ENCODE measurements at places on chromosomes 5 and 9.

GRCh38 chr9:19830796-19831195, 42.0 kb upstream of the SLC24A2 start:
- DNase-seq = no peak

DNA sequence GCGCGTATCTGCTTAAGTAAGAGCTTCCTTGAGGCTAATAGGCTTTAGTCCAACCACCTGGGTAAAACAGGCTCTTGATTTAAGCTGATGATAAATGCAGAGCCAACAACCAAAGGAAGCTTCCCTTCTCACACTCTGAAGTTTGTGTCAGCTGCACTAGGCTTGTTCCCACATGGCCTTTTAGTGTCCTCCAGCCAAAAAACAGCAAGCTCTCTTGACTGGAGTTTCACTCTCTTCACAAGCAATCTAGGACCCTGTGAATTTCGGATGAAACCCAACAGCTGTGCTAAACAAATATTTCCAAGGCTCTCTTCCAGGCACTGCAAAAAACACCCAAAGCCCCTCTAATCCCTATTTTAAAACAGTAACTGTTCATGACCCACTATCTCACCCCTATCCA, 63.9 kb downstream of the SAXO1 start:
- DNase-seq = no peak

DNA sequence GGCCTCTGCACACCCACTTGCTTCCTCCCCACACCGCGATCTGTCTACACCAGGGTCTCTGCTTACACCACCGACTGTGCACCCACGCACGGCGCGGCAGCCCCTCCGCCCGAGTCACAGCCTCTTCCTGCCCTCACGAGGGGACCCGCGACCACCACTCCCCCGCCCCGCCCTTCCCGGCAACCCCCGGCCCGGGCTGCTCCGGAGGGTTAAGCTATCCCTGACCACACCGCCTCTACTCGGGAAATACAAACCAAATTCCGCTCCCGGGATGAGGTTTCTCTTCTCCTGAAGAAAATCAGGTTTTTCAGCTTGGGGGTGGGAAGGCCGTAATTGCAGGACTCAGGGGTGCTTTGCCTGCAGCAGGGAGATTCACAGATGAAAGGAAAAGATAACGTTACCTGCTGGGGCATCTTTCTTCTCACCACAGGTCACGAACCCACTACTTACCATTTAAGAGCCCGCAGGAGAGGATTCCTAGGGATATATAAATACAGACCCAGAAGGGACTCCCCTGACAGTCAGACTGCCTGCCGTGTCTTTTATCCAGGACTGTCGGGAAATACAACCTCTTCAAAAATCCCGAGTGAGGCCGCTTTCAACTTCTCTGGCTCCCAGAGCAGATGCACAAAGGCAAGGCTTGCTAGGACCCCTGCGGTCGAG, 63.5 kb downstream of the ROR2 start:
- no peak for DNase-seq

- DNase-seq = no peak
These were observed 41.0 kb downstream of the CYFIP2 start for GRCh38 chr5:157306692-157307471.

- DNase-seq = no peak
These were observed 103.1 kb downstream of the CEMIP2 start for GRCh38 chr9:71665247-71665646.

- DNase-seq = no peak
These were observed 13.1 kb upstream of the FOXI1 start for GRCh38 chr5:170092455-170093101.

- DNase-seq = no peak
These were observed 48.8 kb downstream of the MLANA start for GRCh38 chr9:5939530-5939929.

GRCh38 chr5:15267966-15268365, 232.0 kb upstream of the FBXL7 start:
- DNase-seq = no peak

GRCh38 chr9:133430244-133430643, 8.1 kb downstream of the ADAMTS13 start:
- DNase-seq = no peak

DNA sequence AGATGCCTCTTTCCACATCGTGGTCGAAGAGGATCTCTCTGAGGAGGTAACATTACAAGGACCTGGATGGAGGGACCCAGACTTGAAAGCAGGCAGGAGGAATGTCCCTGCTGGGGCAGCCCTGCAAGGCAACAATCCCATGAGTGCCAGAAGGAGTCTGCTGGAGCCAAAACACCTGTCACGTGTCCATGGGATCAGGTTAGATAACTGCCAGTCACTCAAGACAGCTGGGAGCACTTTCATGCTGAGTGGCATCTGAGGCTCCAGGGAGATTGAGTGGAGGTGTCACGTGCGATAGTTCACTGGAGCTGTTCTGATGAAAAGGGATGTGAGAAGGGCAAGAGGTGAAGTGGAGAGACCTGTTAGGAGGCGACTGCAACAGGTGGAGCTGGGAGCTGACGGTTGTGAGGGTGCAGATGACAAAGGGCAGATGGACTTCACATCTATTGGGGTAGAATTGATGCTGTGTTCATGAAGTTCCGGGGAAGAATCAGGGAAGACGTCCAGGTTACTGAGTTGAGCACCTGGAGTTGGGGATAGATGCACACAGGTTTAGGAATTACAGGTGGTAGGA, 68.4 kb downstream of the ICE1 start:
- DNase-seq = no peak

DNA sequence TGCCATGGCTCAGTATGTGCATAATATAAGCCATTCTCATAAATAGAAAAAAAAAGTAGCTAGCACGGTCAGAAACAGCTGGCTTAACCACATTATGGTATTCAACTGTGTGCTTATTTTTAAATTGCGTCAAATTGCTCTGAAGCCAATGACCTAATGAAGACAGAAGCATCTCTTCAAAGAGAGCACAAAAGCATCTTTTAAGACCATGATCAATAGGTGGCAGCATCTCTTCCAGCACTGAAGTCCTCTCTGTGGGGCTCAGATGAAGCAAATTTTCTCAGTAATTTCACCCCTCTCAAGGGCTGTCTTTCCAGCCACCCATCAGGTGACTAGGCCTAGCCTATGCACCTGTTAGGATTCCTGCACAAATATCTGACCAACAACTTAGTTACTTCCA, 251.4 kb downstream of the GLIS3 start:
- DNase-seq = no peak

GRCh38 chr5:56852228-56853000, 37.1 kb downstream of the MAP3K1 start:
- DNase-seq = no peak

GRCh38 chr5:143920772-143921171, 108.8 kb downstream of the HMHB1 start:
- DNase-seq = no peak

DNA sequence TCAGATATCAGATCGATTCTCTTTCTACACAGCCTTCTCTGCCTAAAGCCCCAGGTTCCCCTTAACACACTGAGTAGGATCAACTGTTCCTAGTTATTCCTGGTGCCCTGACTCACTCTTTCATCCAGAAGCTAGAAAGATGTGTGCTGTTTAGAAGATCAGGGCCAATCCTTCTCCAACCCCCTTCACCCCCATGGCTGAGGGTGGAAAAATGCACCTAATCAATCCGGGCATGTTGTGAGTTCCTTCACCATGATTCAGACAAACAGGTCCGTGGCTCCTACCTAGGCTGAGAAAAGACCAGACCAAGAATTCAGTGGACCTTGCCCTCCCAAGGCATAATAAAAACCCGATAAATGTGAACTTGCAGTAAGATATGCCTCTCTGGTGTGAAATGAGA, 85.4 kb upstream of the EQTN start:
- DNase-seq = no peak

- no peak for DNase-seq
These were observed 540.5 kb upstream of the CDH18 start for GRCh38 chr5:20528471-20528870.

DNA sequence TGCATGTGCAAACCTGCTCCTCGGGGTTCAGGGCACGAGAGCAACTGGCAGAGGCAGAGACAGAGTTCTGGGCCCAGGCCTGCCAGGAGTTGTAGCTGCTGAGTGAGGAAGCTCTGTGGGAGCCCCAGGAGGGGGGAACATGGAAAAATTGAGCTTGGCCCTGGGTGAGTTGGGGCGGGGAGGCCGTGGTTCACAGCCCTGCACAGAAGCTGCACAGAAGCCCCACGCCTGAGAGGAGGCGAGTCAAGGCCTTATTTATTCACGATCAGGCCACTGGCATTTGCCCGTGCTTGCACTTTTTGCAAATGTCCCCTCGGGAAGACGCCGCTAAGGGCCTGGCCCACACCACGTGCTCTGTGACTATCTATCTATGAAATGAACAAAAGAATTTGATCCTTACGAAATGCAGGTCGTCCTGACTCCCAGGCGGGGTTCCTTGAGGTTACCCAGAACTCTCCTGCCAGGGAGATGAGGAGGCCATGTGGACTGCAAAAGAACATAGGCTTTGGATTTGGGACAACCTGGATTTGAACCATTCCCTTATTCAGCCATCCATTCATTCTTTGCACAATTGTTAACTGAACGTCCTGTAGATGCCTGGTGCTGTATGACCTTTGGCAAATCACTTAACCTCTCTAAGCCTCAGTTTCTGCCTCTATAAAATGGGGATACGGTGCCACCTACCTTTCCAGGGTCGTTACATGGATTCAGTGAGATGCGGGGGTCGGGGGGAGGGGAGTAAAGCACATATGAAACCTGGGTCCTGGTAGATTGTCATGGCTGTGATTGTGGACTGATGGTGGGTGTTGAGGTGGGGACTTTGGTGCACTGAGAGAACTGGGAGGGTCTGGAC, 17.9 kb downstream of the COL27A1 start:
- no peak for DNase-seq

DNA sequence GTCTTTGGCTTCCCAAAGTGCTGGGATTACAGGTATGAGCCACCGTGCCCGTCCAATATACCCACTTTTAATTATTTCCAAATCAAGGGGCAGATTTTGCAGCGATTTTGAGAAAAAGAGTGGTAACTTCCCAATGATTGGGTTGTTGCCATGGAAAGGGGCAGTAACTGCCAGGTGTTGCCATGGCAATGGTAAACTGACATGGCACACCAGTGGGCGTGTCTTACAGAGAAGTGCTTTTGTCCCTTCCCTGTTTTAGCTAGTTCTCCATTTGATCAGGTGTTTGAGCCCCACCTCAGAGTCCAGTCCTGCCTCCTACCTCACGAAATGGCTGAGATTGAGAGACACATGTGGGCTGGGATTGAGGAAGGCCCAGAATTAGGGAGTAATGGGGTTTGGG, 86.3 kb upstream of the IER5L start:
- no peak for DNase-seq

DNA sequence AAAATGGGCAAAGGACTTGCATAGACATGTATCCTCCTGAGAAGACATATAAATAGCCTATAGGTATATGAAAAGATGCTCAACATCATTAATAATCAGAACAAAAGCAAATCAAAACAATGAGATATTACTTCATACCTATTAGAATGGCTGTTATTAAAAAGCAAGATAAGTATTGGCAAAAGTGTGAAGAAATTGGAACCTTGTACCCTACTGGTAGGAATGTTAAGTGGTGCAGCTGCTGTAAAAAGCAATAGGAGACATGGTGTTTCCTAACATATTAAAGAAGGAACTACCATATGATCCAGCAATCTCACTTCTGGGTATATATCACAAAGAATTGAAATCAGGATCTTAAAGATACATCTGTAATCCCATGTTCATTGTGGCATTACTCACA, 69.8 kb upstream of the PRR16 start:
- no peak for DNase-seq

Data from amygdala (tissue), 56 donors.